Sigmoid colon (tissue), 7 donors: ENCODE measurements at places on chromosomes 5 and 9. TPM values are rescaled to one million over a fixed set of nuclear protein-coding genes. Genes with fewer than 3 reads are reported as not detected.

- no peaks in the 10 kb centered on the region for H3K4me1 ChIP-seq
- H3K36me3 ChIP-seq: no peaks in the 10 kb centered on the region
- H3K27me3 ChIP-seq: no peaks in the 10 kb centered on the region
- DNase-seq: no peak
Observed at GRCh38 chr5:129617206-129617605, 130.7 kb upstream of the MINAR2 start.

DNA sequence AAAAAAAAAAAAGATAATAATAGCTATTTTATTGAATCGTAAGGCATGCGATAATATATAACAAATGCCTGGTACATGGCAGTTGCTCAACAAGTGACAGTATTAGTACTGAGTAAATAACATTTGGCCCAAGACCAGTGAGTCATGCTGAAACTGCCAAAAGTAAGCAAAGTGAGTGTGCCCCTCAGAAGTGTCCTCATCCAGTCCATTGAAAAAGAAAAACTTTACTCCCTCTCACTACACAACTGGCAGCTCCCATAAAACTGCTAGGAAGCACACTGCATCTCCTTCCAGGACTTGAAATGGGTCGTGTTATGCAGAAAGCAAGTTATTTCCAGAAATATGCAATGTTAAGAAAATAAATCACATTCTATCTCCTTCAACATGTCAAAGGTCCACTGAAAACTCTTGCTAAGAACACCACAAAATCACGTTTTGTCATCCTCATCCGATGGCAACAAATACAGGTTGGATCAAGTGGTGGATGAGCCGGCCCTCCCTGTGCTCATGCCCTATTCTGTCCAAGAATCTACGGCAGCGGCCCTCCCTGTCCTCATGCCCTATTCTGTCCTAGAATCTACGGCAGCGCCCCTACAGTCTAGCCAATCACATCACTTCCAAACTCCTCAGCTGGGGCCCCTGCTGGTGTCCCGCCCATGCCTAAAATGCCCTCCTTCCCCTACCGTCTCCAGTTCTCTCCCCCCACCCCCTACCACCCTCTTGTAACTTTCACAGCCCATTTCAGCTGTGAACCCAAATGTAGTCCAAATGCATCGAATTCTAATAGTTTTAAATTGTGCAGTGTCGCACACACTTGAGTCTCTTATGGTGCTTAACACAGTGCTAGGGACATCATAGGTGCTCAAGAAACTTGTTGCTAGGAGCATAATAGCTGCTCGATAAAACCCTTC lies 12.5 kb downstream of the PTCH1 start:
- no peak overlapping the region for H3K27ac ChIP-seq
- H3K36me3 ChIP-seq: no peaks in the 10 kb centered on the region
- no peak overlapping the region for H3K4me3 ChIP-seq
- no peak for DNase-seq
- no peaks in the 10 kb centered on the region for H3K27me3 ChIP-seq

The CATSPER3 gene
- total RNA-seq: not detected

DNA sequence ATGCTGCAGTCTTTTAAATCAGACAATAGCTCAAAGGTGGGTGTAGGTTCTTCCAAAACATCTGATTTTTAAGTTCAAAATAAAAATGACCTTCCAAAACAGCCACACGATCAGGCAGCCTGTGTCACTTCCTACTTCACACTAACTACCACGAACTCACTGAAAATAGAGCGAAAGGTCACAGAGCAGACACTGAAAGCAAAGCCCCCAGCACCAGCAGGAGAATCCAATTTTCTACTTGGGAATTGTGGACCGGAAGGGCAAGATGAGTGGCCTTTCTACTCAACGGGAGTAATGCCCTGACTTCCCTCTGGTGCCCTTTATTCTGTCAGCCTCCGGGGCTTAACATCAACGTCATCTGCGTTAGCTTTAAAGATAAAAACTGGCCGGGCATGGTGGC lies 107.8 kb upstream of the FAM120A start:
- peaks cover 13% of the 10 kb centered on the region for H3K4me1 ChIP-seq
- H3K27ac ChIP-seq: no peak overlapping the region
- no peak overlapping the region for H3K4me3 ChIP-seq

DNA sequence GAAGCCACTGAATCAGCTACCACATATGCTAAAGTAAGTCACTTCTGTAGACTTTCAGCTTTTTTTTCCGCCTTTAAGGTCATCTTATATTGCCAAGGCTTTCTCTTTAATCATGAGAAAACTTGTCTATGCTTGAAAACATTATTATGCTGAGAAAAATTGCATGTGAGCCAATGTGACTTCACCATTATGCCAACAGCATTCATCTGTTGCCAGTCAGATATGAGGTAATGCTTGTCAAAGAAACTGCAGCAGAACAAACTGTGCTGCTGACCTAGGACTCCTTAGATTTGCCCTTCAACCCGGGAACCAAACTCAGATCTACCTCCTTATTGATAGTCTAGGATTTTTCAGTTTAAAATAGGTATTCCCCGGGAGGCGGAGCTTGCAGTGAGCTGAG lies 34.3 kb downstream of the SLC44A1 start:
- no peaks in the 10 kb centered on the region for H3K4me1 ChIP-seq
- no peak for DNase-seq
- no peaks in the 10 kb centered on the region for H3K36me3 ChIP-seq
- no peaks in the 10 kb centered on the region for H3K27me3 ChIP-seq
- no peak overlapping the region for H3K4me3 ChIP-seq
